AG09309 (cell line): ENCODE measurements at places on chromosomes 12 and 14.

DNA sequence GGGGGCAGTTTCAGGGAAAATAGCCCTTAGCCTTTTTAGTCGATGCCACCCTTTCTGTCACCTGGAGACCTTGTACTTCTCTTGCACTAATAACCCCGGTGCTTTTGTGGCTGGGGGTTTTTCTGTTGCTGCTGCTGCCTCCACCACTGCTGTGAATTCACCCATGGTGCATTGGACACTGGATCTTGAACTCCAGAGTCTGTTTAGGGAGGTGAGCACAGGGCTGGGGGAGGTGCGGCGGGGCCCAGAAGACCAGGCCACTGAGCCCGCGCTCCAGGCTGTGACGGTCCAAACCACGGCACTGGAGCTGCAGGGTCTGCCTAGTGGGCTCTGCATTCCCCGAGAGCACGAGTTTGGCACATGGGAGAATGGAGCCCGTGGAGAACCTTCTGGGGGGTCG, 100.6 kb downstream of the NINJ2 start:
- no peak for DNase-seq

GRCh38 chr14:78278464-78279250, 108.5 kb downstream of the NRXN3 start:
- DNase-seq: no peak

GRCh38 chr12:27653661-27654060, 42.6 kb upstream of the REP15 start:
- no peak for DNase-seq

GRCh38 chr14:75318353-75318752, 39.7 kb downstream of the FOS start:
- DNase-seq: no peak
